CD8-positive, alpha-beta T cell (primary cell): ENCODE measurements at places on chromosomes 6 and 20.

DNA sequence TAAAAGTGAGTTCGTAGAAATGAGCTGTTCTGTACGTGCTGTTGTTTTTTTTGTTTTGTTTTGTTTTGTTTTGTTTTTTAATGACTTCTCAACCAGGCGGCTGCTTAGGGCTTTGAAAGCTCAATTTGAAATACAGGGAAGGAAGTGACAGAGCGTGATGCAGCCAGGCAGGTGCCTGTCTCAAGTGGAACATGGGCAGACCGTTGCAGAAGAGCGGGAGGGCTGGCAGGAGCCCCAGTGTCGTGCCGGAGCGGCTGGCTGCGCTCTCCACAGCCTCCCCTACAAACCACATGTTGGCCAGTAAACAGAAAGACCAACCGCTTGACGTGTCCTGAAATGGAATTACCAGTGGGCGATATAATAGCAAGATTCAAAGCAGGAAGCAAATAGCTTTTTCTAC is 164.9 kb upstream of the RREB1 start:
- DNase-seq, result no peak

- no peak for DNase-seq
Observed at GRCh38 chr6:122913558-122913957, 82.5 kb upstream of the CLVS2 start.

DNA sequence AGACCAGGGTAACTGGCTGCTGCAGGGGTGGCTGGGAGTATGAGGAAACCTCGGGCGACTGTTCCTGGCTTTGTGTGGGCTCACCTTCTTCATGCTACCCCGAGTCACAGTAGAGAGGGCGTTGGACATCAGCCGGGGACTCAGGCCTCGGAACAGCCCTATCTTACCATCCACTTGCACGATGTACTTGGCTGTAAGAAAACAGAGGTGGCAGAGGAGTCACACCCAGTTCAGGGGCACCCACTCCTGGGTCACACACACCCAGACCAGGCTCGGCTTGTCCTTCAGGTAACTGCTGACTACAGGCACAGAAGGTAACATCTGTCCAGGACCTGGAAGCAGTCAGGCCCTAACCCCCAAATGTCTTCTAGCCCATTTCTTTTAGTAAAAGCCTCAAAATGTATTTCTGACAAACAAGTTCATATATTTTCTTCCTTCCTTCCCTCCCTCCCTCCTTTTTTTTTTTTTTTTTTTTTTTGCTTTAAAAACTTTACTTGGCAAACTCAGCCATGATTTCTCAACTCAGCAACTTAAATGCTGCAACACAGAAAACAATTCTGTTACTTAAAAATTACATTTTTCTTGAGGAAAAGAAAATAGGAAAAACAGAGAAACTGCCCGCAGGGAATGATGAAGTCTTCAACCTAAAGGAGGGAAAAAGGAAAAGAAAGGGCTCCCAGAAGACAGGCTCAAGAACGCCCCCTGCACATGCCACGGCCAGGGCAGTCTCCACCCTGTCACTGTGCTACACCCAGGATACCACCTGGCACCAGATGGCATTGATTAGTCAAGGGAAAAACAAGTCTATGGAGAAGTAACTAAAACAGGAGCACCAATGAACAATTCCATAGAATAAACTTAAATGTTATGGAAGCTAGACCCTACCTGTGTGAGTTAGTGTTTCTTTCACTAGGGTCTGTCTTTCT is 7.3 kb downstream of the MTCH1 start:
- DNase-seq, result no peak

- no peak for DNase-seq
Observed at GRCh38 chr20:23150304-23151007, 64.3 kb upstream of the CD93 start.

DNA sequence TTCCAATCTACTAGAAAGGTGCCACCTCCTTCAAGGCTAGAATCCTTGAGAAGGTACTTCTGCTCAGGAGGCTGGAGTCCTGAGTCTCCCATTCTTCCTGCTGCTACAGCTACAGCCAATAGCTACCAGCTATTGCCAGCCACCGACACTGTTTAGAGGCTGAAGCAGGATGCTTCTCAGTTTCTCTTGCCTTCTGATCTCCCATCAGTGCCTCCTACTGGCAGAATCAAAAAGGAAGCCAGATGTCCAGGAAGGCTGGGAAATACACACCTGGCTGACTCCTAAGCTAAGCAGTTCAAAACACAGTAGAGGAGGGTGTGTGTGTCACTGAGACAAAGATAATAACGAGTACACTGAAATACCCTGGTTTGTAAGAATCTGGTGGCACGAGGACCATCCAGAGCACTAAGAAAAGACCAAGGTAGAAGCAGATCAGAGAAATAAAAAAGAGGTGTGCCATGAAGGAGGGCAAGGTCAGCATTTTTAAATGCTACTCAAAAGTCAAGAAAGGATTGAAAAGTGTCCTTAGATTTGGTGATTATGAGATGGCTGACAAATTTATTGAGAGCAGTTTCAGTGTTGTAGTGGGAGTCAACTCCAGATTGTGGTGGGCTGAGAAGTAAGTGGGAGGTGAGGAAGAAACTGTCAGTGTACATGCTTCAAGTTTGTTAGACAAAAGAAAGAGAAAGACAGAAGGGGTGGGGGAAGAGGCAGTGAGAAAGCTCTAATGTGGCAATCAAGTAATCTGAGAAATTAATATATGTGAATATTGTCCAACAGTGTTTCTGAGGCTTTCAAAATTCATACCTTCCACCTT is 2.3 kb upstream of the HLA-DMA start:
- DNase-seq, result no peak

- no peak for DNase-seq
Observed at GRCh38 chr6:151093706-151094105, 146.1 kb upstream of the AKAP12 start.

DNA sequence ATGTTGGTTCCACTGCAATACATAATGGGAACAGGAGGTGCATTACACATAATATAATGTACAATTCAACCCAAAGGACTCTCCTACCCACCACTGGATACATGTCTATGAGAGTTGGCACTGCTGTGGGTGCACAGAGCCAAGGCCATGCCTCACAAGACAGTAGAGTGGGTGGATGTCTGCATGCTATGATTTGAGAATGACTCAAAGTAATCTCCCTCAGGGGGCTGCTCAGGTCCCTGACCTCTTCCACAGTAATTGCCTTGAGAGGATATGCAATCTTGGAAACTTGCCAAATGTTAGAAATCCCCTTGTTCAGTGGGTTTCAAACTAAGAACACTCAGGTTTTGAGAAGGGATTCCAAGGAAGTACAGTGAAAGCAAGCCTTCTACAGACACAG is 79.0 kb downstream of the ANKEF1 start:
- DNase-seq, result no peak

GRCh38 chr6:126167726-126168125 is 172.2 kb upstream of the CENPW start:
- DNase-seq, result no peak

GRCh38 chr20:45049904-45050471 is 50.9 kb downstream of the KCNS1 start:
- no peak for DNase-seq

DNA sequence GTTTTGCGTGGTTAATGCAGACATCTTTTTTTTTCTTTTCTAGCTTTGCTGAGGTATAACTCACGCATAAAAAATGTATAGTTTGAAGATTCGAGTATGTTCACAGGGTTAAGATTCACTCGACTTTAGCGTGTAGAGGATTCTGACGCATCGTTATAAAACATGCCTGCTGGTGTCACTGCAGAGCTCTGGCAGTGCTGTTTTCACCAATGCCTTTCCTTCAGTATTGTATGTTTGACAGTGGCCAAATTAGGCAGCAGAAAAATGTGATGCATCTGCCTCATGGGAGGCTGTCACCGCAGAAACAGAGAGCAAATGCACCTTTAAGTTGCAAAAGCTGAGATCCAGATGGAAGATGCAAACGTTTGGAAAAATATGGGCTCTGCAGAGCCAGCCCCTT is 18.0 kb upstream of the SIRPB2 start:
- DNase-seq, result no peak

- no peak for DNase-seq
Observed at GRCh38 chr20:431012-431904, 23.2 kb downstream of the RBCK1 start.

DNA sequence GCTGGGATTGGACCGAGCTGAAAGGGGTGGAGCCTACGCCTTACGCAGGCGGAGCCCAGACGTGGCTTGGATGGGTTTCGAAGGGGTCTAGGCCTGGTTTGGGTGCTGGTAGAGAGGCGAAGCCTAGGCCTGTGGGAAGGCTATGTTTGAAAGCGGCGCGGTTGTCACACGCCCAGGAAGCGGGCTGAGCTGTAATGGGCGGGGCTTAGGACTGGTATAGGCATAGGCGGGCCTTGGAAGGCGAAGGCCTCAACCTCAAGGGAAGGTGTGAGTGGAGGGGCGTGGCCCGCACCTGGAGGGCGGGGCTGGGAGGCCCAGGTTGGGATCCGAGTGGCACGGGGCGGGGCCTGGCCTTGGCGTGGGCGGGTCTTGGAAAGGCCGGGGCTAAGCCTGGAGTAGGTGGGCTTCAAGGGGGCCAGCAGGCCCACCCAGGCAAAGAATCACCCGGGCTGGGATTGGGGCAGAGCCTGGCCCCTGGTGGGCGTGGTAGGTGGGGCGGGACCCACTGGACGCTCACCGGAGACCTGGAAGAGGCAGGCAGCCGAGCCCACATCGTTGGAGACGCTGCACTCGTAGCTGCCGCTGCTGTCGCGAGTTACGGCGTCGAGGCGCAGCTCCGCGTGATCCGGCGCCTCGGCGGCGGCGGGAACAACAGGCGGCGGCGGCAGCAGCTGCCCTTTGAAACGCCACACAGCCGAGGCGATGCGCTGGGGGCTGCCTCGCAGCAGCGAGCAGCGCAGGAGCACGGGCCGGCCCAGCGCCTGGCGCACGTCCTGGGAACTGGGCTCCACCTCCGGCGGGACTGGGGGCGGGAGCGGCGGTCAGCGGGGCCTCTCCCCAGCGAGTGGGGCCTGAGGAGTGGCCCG is 49.0 kb downstream of the MDGA1 start:
- DNase-seq, result no peak

- DNase-seq, result no peak
Observed at GRCh38 chr6:84314377-84314898, 87.0 kb upstream of the CEP162 start.

GRCh38 chr6:130520221-130520620 is 154.4 kb downstream of the TMEM200A start:
- no peak for DNase-seq

DNA sequence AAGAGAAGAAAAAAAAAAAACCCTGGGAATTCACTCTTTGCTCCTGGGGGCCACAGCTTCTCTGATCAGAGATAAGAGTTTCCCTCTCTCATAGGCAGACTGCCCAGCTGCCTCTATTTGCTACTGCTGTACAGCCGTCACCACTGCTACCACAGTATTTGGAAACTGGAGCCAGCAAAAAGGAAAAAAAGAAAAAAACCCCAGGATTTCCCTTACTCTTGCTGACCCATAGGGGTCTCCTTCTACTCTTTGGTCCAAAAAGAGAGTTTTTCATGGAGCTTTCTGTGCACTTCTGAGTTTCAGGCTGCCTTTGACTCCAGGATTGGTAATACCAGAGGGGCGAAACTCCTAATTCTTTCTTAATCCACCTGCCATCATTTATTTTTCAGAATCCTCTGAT is 89.7 kb downstream of the MDGA1 start:
- no peak for DNase-seq

DNA sequence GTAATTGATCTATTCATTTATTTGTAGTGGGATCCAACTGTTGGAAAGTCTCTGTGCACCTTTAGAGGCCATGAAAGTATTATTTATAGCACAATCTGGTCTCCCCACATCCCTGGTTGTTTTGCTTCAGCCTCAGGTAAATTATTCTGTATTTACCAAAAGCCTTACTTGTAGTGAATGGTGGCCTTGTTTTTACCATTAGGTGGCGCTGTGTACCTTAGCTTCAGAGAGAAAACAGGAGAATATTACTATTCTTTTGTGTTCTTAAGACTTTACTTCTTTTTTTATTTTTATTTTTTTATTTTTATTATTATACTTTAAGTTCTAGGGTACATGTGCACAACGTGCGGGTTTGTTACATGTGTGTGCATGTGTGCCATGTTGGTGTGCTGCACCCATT is 23.7 kb downstream of the PEX7 start:
- DNase-seq, result no peak

GRCh38 chr20:3909952-3910366 is 20.8 kb downstream of the PANK2 start:
- no peak for DNase-seq

DNA sequence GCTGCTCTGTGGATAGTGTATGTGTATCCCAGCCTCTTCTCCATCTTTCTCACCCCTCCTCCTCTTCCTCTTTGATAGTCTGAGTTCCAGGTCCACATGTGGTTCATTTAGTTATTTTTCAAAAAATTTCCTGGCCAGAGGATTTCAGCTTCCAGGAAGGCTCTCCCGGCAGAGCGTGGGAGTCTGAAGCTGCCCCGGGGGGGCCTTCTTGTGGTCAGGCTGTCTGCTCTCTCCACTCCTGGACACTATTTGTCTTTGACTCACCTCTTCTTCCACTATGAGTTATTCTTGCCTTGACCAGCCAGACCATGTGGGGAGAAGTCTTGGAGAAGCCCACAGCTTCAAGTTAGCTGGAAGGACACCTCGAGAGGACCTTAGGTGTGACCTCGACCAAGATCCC is 258.8 kb downstream of the CDC5L start:
- no peak for DNase-seq

DNA sequence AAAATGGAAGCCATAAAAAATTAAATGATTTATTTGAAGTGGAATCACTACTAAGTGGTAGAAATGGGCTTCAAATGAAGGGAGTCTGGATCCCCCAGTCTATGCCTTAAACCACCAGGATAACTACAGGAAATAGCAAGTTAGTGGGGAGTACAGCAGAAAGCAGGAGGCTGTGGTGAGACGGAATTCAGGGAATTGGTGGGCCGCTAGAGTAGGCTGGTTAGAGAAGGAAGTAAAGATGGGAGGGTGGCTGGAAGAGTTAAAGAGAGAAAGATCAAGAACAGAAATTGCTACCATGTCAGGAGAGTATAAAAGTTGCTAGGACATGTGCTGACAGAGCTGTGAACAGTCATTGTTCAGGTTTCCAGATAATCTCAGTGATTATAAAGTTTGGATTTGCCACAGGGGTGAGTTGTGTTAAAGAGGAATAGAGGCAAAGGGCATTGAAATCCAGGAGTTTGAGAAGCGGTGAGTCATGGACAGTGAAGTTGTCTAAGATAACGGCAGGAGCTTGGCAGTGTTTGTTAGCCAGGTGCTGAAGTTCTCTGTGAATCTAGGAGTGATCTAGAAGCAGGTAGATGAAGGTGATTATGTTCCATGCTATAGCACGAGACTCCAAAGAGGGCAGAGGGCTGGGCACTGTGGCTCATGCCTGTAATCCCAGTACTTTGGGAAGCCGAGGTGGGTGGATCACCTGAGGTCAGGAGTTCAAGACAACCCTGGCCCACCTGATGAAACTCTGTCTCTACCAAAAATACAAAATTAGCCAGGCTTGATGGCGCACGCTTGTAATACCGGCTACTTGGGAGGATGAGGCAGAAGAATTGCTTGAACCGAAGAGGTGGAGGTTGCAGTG is 13.7 kb upstream of the HINT3 start:
- no peak for DNase-seq

DNA sequence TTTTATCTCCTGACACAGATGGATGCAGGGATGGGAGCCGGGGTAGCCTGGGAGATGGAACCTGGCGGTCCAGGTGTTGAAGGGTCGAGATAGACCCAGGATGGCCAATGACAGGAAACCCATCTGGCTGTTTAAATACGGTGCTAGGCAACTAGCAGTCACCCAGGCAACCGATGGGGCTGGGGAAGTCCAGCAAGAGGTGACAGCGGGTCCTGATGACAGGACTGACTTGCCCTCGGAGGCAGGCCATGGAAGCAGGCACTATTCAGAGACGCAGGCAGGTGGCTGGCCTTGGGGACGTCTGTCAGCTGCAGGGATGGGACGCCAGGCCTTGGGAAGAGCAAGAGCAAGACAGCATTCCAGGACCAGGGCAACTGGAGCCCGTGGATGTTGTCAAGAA is 135.4 kb upstream of the RALGAPA2 start:
- no peak for DNase-seq
